ENCODE measurements at places on chromosomes 3 and 15. TPM values are rescaled to one million over a fixed set of nuclear protein-coding genes. Genes with fewer than 3 reads are reported as not detected.

The CD200R1 gene
- total RNA-seq, result 0.05 TPM

The SPSB4 gene
- 0.05 TPM for total RNA-seq

The ATP8B4 gene
- total RNA-seq, result not detected

The CPN2 gene
- 0.08 TPM for total RNA-seq

The PAQR5 gene
- 2.0 TPM for total RNA-seq

The MTMR10 gene
- total RNA-seq, result 19.5 TPM

The RLBP1 gene
- not detected for total RNA-seq

The ARHGAP11A gene
- total RNA-seq, result 124 TPM

The RAB6B gene
- 49.2 TPM for total RNA-seq

The IGSF11 gene
- 0.33 TPM for total RNA-seq

The MED12L gene
- 2.8 TPM for total RNA-seq

The CHCHD6 gene
- total RNA-seq, result 31.5 TPM

The TTC23 gene
- total RNA-seq, result 21.7 TPM

The DLG1 gene
- total RNA-seq, result 90.2 TPM

The UROC1 gene
- not detected for total RNA-seq

The MGLL gene
- total RNA-seq, result 2.1 TPM

The ZNF197 gene
- 7.0 TPM for total RNA-seq

The XCR1 gene
- not detected for total RNA-seq

The CHRNB4 gene
- total RNA-seq, result not detected

The BTBD1 gene
- 88.4 TPM for total RNA-seq

The C3orf80 gene
- total RNA-seq, result 0.05 TPM

All from Panc1 (cell line).